ENCODE measurements at places on chromosomes 1 and 21. TPM values are rescaled to one million over a fixed set of nuclear protein-coding genes. Genes with fewer than 3 reads are reported as not detected.

GBP3 gene
- total RNA-seq: 44.9 TPM

GGPS1 gene
- total RNA-seq: 38.3 TPM

TMPRSS15 gene
- not detected for total RNA-seq

ALX3 gene
- 0.80 TPM for total RNA-seq

LRRC7 gene
- not detected for total RNA-seq

- no peak overlapping the region for H3K27ac ChIP-seq
- no peaks in the 10 kb centered on the region for H3K4me1 ChIP-seq
- no peaks in the 10 kb centered on the region for H3K36me3 ChIP-seq
- no peak overlapping the region for H3K4me3 ChIP-seq
Measured at GRCh38 chr21:18959817-18960216, 556.2 kb upstream of the TMPRSS15 start.

DNA sequence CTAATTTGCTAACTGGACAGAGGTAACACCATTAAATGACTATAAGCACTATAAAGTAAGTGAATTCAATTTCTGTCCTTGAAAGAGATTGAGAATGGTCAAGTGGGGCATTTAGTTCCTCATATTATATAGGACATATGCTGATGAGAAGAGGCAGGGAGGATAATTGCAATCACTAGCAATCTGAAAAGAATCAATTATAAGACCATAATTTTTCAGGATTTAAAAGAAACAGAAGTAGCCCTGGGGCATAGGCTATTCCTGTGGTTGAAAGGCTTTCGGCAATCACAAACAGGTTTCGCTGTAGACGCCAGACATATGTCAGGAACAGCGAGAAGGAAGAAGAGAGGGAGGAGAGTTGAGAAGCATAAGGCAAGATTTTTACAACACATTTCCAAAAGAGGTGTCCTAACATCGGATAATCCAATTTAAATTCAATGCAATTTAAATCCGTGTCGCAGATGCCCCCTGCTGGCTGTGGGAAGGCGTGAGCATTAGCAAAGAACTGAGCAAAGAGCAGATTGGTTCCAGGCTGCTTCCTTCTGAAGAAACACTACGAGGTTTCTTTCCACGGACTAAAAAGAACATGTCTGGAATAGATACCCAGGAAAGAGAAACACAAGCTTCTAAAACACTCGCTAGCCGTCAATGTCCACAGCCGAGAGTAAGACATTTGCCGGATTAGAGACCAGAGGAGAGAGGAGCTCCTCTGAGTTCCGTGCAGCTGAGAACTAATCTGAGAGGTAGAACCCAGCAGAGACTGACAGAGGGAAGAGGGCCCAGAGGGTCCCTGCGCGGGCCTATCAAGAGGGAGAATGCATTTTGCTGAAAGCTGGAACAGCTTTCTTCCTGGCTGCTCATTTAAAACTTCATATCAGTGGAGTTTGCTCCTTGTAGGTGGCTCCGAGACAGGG, 27.9 kb downstream of the RGS5 start:
- peak; percentile 53 for DNase-seq
- H3K4me3 ChIP-seq: no peak overlapping the region
- no peaks in the 10 kb centered on the region for H3K4me1 ChIP-seq

GRCh38 chr1:112772781-112773180, 57.6 kb upstream of the PPM1J start:
- no peaks in the 10 kb centered on the region for H3K4me1 ChIP-seq
- H3K27me3 ChIP-seq: no peaks in the 10 kb centered on the region
- no peak overlapping the region for H3K4me3 ChIP-seq
- no peak for DNase-seq
- no peak overlapping the region for H3K27ac ChIP-seq
- no peaks in the 10 kb centered on the region for H3K36me3 ChIP-seq

DNA sequence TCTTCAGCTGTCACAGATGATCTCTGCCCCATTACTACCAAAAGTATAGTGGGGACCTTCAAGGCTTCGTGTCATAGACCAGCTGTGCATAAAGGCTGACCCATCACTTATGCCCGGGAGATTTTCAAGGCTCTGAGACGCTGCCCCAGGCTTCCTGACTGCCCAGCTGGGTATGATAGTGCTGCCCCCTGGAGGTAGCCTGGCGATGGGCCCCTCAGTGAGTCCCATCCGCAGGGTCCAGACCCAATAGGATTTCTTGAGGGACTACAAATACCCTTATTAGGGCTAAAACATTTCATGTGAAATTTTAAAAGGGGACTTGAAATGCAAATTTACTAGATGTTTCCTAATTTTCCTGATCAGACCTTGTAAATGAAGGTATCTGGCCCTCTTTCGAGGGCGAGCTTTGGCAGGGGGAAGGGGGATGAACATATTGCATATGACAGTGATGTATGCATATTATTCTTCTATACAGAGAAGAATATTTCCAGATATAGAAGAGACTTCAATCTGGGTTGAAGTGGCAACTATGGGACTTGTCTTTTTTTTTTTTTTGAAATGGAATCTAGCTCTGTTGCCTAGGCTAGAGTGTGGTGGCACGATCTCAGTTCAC, 11.7 kb upstream of the FCMR start:
- H3K27me3 ChIP-seq: no peaks in the 10 kb centered on the region
- no peak overlapping the region for H3K4me3 ChIP-seq
- H3K4me1 ChIP-seq: no peaks in the 10 kb centered on the region
- no peak overlapping the region for H3K27ac ChIP-seq
- H3K36me3 ChIP-seq: no peaks in the 10 kb centered on the region

GRCh38 chr21:42892582-42892930, 553 bp upstream of the NDUFV3 start:
- peak; percentile 25 for DNase-seq
- H3K4me1 ChIP-seq: no peaks in the 10 kb centered on the region
- H3K27ac ChIP-seq: peak overlapping the region; percentile 94
- no peaks in the 10 kb centered on the region for H3K27me3 ChIP-seq
- no peaks in the 10 kb centered on the region for H3K36me3 ChIP-seq
- H3K4me3 ChIP-seq: peak overlapping the region; percentile 63

- H3K4me3 ChIP-seq: no peak overlapping the region
- no peaks in the 10 kb centered on the region for H3K4me1 ChIP-seq
- no peak overlapping the region for H3K27ac ChIP-seq
- H3K27me3 ChIP-seq: no peaks in the 10 kb centered on the region
Measured at GRCh38 chr21:28336314-28336713, 656.4 kb downstream of the LTN1 start.

- H3K27me3 ChIP-seq: no peaks in the 10 kb centered on the region
- H3K27ac ChIP-seq: no peak overlapping the region
- no peaks in the 10 kb centered on the region for H3K36me3 ChIP-seq
- H3K4me3 ChIP-seq: no peak overlapping the region
- no peaks in the 10 kb centered on the region for H3K4me1 ChIP-seq
Measured at GRCh38 chr1:154888757-154889156, 18.7 kb upstream of the KCNN3 start.
